ENCODE measurements at places on chromosomes 7 and 10. TPM values are rescaled to one million over a fixed set of nuclear protein-coding genes. Genes with fewer than 3 reads are reported as not detected.

CDNF gene
- total RNA-seq, result 2.5 TPM

CUBN gene
- 3.3 TPM for total RNA-seq

DDC gene
- not detected for total RNA-seq

KDM7A gene
- 50.2 TPM for total RNA-seq

TRIM50 gene
- not detected for total RNA-seq

MET gene
- total RNA-seq, result not detected

LEP gene
- not detected for total RNA-seq

ADRB1 gene
- 1.4 TPM for total RNA-seq

SPDYE6 gene
- total RNA-seq, result not detected

LIPJ gene
- not detected for total RNA-seq

C10orf62 gene
- not detected for total RNA-seq

ASAH2 gene
- 0.50 TPM for total RNA-seq

GRM8 gene
- total RNA-seq, result not detected

CDC14C gene
- total RNA-seq, result not detected

MTERF1 gene
- total RNA-seq, result 12.5 TPM

NPC1L1 gene
- total RNA-seq, result not detected

GALNT17 gene
- total RNA-seq, result not detected

FAM25C gene
- total RNA-seq, result not detected

SORBS1 gene
- total RNA-seq, result 3.9 TPM

LIPF gene
- not detected for total RNA-seq

ANKRD22 gene
- total RNA-seq, result not detected

HERC4 gene
- total RNA-seq, result 28.4 TPM

AKR1C8 gene
- total RNA-seq, result not detected

XRCC2 gene
- total RNA-seq, result 0.17 TPM

GLI3 gene
- not detected for total RNA-seq

DENND11 gene
- 42.4 TPM for total RNA-seq

ALOX5 gene
- total RNA-seq, result 5.4 TPM

COL26A1 gene
- total RNA-seq, result not detected

MCM10 gene
- 0.19 TPM for total RNA-seq

GIMAP2 gene
- total RNA-seq, result 58.8 TPM

Data from CD8-positive, alpha-beta T cell (primary cell).